ENCODE measurements at places on chromosomes 3 and 15.

DNA sequence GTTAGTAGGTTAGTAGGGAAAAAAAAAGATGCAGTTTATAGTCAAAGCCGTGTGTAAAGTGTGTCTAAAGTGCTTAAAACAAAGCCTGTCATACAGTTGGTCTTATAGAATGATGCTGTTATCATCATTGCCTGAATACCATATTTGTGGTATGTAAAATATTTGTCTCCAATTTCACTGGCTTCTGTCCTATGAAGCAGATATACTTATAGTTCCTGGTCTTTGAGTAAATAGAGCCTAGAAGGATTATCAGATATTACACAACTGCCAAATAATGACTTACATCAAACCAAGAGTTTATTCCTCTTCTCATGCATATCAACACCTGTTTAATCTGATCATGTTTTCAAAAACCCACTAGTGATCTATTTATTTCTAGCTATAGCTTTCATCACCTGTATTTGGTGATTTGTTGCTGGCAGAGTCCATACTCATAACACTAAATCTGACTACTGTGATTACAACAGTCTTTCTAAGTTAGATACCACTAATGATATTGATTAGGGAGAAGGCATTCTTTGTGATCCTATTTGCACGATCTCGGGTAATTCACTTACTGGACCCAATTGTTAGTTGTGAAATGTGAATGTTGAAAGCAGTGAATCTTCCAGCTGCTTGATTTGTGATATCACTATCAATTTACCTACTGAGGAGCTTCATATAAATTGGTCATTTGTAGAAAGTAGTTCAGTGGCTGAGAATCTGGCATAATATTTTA is 413.7 kb downstream of the LPP start:
- DNase-seq: peak; percentile 20

- no peak for DNase-seq
These were observed 12.1 kb downstream of the EPHB1 start for GRCh38 chr3:134807189-134807588.

GRCh38 chr3:23913873-23914743 is 2.7 kb downstream of the NKIRAS1 start:
- no peak for DNase-seq

DNA sequence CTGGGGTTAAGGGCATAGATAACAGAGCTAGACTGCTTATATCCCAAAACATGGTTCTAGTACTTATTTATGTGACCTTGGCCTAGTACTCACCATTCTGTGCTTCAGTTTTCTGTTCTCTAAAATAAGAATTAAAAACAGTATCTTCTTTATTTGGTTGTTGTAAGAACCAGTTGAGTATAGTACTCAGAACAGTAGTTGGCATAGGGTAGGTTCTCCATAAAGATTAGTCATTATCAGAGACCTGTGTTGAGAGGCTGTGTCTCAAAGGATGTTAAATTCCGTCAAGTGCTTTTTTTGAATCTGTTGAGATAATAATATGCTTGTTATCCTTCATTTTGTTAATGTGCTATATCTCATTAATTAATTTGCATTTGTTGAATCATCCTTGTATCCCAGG is 47.4 kb upstream of the OSTN start:
- DNase-seq: no peak

GRCh38 chr3:76561494-76562236 is 478.2 kb upstream of the ROBO2 start:
- no peak for DNase-seq

DNA sequence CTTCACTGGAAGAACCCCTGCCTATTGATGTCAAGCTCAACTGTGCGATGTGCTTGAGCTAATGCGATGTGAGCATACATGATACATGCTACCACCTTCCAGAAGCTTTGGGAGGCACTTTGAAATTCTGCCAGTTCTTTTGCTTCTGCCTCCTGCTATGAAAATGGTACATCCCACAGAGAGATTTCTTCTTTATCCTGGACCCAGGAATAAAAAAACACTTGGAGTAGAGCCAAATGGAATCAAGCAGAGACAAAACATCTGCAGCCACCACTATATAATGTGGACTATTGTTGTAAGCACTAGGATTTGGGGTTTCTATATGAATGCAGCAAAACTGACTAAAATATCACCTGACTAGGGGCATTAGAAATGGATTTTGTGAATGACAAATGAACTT is 119.9 kb upstream of the GAP43 start:
- DNase-seq: no peak

GRCh38 chr3:187813198-187813597 is 67.9 kb upstream of the BCL6 start:
- no peak for DNase-seq

GRCh38 chr3:187208159-187208558 is 10.9 kb downstream of the RTP1 start:
- DNase-seq: no peak

GRCh38 chr3:149592758-149593240 is 65.0 kb downstream of the WWTR1 start:
- no peak for DNase-seq

DNA sequence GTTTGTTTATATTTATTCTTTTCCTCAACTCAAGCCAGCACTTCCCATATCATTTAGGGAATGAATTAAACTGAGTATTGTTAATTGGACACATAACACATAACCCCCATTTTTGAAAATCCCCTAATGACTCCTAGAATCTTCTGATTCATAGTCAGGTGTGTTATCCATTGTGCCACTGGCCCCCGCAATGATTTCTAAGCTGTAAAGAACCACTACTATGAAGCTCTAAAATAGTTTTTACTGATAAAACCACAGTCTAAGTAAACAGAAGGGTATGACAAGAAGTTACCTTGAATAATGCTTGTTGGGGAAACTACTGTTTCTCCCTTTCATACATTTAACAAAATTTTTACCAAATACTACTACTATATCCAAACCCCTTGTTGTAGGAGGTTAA is 22.3 kb upstream of the SLC12A8 start:
- DNase-seq: no peak

- no peak for DNase-seq
These were observed 61.9 kb downstream of the EIF3J start for GRCh38 chr15:44598892-44599291.

- no peak for DNase-seq
These were observed 17.3 kb downstream of the ESYT3 start for GRCh38 chr3:138451595-138452162.

GRCh38 chr15:95291898-95292472 is 1038.5 kb upstream of the NR2F2 start:
- peak; percentile 28 for DNase-seq

DNA sequence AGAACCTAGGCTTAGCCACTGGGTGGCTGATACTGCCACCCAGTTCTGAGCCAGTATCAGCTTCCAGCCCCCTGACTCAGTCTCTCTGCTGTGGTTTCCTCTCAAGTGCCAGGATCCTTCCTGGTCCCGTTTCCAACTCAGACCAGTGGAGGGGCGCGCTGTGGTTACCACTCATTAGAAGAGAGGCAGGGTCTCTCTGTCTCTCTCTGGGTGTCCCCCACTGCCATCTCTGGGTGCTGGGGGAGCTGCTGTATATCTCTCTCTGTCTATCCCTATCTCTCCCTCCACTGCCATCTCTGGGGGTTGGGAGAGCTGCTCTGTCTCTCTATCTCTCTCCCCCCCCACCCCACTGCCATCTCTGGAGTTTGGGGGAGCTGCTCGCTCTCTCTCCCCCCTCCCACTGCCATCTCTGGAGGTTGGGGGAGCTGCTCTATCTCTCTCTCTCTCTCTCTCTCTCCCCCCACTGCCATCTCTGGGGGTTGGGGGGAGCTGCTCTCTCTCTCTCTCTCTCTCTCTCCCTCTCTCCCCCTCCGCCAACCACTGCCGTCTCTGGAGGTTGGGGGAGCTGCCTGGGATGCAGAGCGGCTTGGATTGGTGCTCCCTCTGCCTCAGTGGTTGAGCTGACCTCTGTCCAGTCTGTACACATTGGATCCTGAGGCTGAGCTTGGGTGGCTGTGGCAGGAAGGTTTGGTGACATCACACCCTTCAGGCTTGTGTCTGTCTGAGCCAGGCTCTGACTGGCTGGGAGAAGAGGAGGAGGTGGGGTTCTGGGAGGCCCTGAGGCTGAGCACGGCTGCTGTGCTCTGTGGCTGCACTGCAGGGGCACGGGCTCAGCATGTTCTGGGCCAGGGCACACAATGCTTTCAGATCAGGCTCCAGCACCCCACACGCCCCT is 98.9 kb downstream of the APBA2 start:
- peak; percentile 3 for DNase-seq

DNA sequence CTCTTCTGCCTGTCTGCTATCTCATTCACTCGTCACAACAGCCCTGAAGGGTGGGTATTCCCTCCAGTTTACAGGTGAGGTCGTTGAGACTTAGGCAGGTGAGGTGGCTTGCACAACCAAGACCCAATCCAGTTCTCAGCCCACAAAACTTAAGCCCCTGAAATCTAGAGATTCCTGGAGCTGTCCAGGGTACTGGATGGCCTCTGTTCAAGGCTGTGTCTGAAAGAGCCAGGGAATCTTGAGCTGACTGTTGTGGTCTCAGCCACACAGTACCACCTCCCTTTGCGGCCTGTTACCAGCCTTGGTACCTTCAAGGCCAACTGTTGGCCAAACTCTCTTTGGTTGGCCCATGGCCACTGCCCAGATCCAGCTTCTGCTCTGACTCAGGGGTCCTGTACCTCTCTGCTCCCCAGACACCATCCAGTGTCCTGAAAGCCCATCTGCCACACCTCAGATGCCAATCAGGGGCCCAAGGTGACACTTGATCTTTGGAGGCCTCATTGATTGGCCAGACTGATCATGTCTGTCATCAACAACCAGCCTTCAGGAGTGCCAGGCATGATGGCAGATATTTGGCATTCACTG is 10.9 kb upstream of the FAM107A start:
- no peak for DNase-seq

DNA sequence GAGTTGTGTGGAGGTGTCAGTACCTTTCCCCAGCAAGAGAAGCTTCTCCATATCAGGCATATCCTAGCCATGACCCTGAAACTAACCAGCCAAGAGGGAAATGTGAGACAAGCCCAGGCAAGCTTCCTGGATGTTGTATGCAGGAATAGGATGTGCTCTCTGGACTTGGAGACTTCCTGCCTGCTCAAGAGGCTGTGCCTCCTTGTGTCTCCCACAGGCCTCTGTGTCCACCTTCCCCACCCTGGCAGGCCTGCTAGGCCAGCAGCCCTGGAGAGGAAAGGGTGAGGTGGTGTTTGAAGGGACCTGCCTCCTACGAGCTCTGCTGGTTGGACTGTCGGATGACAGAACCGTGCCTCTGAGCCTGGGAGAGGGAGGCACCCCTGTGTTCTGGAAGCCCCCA is 2.1 kb upstream of the DYNLT2B start:
- no peak for DNase-seq

DNA sequence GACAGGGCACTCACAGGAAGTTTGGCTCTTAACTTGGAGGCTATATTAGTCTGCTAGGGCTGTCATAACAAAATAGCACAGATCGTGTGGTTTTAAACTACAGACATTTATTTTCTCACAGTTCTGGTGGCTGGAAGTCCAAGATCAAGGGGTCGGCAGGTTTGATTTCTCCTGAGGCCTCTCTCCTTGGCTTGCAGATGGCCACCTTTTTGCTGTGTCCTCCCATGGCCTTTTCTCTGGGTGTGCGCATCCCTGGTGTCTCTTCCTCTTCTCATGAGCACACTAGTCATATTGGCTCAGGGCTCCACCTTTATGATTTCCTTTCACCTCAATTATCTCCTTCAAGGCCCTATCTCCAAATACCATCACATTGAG is 69.3 kb downstream of the FOXB1 start:
- no peak for DNase-seq

GRCh38 chr15:90812171-90812957 is 56.0 kb upstream of the FURIN start:
- no peak for DNase-seq

DNA sequence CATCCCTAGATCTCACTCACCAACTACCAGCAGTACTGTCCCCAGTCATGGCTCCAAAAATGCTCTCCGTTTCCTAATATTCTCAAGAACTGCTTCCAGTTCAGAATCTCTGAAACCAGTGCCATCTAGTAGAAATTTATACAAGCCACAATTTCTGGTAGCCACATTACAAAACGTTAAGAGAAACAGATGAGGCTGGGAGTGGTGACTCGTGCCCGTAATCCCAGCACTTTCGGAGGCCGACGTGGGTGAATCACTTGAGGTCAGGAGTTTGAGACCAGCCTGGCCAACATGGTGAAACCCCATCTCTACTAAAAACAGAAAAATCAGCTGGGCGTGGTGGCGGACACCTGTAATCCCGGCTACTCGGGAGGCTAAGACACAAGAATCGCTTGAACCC is 78.4 kb upstream of the RAD18 start:
- no peak for DNase-seq

- DNase-seq: no peak
These were observed 8.8 kb upstream of the EXOG start for GRCh38 chr3:38487323-38487722.

GRCh38 chr3:155560135-155560534 is 184.7 kb downstream of the PLCH1 start:
- no peak for DNase-seq

- DNase-seq: no peak
These were observed 151.7 kb downstream of the TMEM108 start for GRCh38 chr3:133189893-133190292.

- DNase-seq: peak; percentile 64
These were observed 38.0 kb downstream of the PRICKLE2 start for GRCh38 chr3:64187065-64187959.

- DNase-seq: no peak
These were observed 63.4 kb downstream of the ESYT3 start for GRCh38 chr3:138497851-138498250.

DNA sequence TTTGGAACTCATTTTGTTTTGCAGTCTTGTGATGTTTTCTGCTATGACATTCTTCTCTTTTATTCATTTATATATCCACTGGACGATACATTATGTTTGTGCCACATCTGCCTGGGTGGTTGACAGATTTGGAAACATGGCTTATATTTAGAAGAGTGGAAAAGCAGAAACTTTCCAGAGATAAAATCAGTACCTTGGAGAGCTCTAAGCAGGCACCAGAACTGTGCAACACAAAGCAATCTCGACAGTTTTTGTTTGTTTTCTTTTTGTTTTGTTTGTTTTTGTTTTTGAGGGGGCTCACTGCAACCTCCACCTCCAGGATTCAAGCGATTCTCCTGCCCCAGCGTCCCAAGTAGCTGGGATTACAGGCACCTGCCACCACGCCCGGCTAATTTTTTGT is 45.5 kb downstream of the SYN2 start:
- no peak for DNase-seq

DNA sequence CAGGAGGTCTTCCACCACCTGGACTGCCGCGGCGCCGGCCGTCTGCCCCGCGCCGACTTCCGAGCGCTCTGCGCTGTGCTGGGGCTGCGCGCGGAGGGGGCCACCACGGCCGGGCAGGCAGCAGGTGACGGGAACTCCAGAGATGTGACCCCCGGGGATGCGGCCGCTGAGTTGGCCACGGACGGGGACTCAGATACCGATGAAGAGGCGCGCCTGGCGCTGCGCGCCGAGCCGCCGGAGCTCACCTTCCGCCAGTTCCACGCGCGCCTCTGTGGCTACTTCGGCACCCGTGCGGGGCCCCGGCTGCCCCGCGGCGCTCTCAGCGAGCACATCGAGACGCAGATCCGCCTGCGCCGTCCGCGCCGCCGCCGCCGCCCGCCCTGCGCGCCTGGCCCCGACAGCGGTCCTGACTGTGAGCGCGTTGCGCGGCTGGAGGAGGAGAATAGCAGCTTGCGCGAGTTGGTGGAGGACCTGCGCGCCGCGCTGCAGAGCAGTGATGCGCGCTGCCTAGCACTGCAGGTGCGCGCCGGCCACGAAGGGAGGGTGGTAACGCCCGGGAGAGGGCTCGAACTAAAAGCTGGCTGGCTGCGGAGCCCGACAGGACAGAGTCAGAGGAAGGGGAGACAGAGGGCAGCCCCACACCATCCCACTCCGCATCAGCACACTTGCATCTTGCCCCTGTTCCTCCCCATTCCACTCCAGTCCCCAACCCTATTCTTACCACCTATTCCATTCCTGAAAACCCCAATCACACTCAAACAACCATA is 885 bp downstream of the EFCC1 start:
- no peak for DNase-seq

Data from HepG2 (cell line).